Thymus (tissue), 14 donors: ENCODE measurements at places on chromosomes 2 and 18.

DNA sequence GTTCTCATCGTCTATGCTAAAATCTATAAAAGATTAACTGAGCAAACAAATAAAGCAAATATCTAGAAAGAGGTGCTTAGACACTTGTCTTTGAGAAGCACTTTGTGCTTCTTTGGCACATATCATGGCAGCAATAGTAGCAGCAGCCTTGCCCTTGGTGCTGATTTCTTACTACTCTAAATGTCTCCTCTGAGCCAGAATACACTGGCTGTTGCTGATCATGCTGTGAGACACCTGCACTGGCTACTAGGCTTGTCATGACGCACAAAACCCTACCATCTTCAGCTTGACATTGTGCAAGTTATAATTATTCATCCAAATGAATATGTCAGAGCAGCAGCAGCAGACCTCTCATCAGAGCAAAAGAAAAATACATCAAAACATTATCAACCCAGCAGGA lies 46.7 kb downstream of the FANCL start:
- DNase-seq = no peak

DNA sequence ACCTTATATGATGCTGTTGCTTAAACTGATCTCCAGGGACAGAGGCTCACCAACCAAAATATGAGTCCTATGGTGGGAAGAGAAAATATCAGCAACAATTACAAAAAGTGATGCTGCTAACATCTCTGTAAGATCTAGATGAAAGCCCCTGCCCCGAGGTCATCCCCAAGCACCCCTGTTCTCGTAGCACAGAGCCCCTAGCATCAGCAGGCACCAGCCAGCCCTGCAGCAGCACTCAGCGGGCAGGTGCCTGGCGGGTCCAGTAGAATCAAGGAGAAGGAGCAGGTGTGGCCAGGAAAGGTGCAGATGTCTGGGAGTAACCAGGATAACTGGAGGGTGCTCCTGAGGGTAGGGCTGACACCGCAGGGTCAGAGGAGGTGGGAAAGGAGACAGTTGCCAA lies 474.2 kb upstream of the MYT1L start:
- no peak for DNase-seq

DNA sequence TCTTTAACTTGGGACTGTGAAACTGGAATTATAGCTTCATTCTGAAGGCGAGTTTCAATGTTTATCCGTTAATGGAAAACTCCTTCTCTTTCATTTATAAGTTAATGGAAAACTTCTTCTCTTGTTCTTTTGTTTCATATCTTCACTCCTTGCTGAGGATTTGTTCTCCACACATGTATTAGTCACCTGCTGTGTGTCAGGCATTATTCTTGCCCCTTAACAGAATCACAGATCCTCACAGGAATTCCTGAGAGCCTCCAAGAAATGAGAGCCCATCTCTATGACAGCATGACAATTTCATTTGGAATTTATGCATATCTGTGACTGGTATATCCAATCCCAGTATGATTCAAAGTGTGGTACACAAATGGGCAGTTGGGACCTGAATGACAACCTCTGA lies 545.8 kb downstream of the BCL11A start:
- no peak for DNase-seq

DNA sequence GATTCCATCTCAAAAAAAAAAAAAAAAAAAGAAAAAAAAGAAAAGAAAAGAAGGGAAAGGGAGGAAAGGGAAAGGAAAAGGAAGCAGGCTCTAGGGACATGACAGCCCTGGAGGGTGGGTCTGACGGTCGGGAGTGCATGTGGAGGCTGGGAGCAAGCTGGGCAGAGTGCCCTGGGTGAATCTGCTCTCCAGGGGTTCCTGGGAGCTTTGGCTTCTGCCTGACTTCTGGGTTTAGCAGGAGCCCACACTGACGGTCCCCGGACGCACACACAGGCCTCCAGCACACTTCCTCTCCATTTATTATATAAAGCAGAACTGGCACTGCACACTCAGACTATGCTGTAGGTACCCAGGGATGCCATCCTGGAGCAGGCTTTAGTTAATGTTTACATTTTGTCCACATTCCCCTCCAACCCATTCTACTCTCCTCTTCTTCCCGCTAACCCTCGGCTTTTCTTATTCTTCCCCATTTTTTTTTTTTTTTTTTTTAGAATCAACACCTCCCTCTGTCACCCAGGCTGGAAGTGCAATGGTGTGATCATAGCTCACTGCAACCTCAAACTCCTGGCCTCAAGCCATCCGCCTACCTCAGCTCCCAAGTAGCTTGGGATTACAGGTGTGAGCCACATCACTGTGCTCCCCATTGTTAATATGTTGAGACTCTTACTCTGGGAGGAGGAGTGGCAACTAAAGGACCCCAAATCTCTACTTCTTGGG lies 151.1 kb upstream of the SLC1A4 start:
- DNase-seq = no peak

- no peak for DNase-seq
Observed at GRCh38 chr2:148570989-148571388, 73.6 kb upstream of the EPC2 start.

DNA sequence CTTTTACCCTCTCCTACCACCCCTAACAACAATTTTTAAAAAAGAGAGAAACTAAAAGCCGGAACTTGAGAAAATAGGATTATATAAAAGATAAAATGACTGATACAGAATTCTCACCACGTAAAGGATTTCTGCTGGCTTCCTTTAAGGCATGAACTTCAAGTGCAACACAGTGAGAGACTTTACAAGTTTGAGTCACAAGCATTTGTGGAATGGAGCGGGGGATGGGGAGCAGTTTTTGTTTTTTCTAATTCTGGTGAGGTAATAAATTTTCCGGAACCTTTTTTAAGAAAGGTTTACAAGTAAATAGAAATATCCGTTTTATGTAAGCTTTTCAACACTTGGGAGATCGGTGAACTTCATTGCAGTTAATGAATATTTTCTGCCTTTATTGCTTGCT lies 1.8 kb upstream of the CDH2 start:
- DNase-seq = no peak
